NCI-H774 (cell line): ENCODE measurements at places on chromosomes 3 and 15.
A peak's percentile ranks its signal among the peaks of the same experiment; 100 is the strongest.

GRCh38 chr3:71530903-71531530 is 52.5 kb downstream of the FOXP1 start:
- DNase-seq: no peak

DNA sequence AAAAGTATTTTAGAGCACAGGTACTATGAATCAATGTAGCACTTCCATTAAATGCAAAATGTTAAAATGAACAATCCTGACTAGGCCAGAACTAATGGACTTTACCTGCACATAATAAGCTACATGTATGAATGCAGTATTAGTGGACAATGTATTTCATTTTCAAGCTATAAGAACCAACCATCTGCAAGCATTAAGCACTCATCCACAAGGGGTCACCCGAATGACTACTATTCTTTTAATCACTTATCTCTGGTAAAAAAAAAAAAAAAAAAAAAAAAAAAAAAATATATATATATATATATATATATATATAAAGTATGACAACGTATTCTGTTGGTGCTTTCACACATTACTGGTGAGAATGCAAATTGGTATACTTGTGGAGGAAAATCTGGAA is 7.2 kb downstream of the HERC1 start:
- DNase-seq: no peak

DNA sequence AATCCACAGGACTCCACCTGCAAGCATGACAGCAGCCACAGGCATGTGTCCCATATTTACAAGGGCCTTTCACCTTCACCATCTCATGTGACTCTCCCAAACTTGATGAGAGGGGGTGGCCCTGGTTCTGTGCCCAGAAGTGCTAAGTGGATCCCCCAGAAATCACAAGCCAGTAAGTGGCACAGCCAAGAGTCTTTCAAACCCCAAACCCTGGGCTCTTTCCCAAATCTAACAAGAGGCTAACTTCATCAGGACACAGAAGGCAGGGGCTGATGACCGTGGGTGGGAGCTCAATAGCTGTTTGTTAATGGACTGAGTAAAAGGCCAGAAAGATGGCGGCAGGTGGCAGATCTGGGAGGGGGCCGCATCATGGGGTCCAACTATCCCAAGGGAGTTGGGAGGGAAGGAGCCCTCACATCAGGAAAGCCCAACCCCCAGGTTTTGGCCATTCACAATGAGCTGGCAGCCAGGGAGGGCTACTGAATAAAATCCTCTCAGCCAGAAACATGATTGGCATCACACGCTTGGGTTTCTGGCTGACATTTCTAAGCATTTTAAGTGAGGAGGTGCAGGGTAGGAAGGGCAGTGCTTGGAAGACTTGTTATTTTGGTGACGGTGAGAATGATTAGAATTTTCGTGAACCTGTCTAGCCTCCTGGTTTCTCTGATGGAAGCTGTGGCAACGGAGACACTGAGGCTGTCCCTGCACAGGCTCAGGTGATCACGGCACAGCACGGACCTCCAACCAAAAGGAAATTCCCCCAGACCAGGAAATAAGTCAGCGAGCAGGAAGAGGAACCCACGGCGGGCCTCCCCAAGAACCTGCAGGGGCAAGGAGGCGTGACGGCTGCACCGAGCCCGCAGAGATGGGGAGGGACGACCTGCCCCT is 109.3 kb downstream of the OXNAD1 start:
- no peak for DNase-seq

DNA sequence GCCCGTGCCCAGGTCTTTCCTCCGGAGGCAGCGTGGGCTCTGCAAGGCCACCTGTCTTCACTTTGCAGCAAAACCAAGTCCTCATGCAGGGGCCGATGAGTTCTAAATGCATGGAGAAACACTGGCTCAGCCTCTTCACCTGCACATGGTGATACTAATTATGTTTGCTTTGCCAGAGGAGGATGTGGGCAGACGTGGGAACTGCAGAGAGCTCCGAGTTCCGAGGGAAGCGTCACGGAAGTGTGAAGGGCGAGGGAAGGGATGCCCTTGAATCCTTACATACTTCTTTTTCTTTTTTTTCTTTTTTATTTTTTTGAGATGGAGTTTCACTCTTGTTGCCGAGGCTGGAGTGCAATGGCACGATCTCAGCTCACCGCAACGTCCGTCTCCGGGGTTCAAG is 74.8 kb downstream of the GABRG3 start:
- DNase-seq: peak; percentile 12

- peak; percentile 50 for DNase-seq
These were observed 190.5 kb upstream of the NECTIN3 start for GRCh38 chr3:110881069-110881468.

- DNase-seq: no peak
These were observed 298.0 kb upstream of the PROK2 start for GRCh38 chr3:72082776-72083462.

DNA sequence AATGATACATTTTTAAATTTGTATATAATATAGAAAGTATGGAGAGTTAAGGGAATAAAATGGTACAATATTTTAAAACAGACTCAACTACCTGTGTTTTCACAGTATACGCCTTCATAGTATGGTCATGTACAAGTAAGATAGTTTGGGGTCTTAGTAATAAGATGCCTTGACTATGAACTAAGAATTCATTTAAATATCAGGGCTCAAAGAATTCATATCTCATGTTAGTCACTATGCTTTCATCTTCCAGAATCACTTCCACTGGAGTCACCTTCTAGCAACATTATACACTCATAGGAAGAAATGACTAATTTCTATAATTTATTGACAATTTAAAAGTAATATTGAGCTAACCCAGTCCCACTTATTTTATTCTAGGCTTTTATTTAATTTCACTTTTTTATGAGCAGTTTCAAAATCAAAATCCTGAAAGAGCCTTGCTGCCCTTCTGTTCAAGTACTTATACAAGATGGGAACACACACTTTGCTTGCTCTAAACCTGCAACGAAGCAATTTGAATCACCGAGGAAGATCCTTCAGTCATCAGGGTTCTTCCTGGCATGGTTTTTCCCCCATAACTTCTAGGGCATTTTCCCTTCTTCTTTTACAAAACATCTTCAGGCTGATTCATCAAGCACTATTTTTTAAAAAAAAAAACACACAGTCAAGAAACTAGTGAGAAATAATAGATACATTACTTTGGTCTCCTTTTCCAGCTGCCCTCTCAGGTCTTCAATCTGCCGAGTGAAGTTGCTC is 94.1 kb downstream of the MYH15 start:
- no peak for DNase-seq

DNA sequence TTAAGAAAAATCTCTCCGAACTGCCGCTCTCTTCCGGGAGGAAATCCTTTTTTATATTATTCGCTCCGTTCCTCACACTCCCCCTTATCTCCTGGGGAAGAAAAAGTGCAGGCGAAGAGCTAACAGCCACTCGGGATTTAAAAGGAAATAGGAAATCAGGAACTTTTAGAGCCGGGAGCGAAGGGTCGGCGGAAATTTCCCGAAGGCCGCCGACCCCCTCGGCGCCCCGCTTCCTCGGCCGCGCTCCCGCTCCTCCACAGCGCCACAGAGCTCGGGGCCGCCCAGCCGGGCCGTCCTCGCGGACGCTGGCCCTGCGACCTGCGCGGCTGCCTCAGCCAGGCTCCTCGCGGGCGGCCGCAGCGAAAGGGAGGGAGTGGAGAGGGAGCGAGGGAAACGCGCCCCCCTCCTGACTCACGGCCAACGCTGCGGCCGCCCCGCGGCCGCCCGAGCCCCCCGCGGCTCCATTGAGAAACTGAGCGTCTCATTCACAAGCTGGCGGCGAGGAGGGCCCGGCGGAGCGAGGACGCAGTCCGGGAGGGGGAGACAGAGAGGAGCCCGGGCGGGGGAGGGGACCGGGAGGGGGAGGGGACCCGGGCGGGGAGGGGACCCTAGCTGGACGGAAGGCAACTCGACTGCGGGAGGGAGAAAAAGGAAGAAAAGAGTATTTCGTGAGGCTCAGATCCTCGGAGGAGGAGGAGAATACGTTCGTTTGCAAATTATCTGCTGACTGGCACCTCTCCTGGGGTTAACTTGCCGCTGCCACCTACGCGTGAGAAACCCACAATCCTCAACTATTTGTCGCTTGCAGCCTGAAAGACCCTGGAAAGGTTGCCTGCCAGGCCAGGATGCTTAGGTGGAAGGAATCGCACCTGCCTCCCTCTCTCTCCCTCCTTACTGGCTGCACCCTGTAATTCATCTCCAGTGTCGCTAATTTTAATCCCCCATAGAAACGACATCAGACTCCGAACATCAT is at the start of gene PTPN9:
Gene PTPN9, minus strand, starts transcription at position 368 of the 973 bp plus-strand sequence. CDS start 539 bp downstream, outside the sequence.
- peak; percentile 72 for DNase-seq

GRCh38 chr3:72694398-72694797 is 153.8 kb downstream of the SHQ1 start:
- DNase-seq: no peak

DNA sequence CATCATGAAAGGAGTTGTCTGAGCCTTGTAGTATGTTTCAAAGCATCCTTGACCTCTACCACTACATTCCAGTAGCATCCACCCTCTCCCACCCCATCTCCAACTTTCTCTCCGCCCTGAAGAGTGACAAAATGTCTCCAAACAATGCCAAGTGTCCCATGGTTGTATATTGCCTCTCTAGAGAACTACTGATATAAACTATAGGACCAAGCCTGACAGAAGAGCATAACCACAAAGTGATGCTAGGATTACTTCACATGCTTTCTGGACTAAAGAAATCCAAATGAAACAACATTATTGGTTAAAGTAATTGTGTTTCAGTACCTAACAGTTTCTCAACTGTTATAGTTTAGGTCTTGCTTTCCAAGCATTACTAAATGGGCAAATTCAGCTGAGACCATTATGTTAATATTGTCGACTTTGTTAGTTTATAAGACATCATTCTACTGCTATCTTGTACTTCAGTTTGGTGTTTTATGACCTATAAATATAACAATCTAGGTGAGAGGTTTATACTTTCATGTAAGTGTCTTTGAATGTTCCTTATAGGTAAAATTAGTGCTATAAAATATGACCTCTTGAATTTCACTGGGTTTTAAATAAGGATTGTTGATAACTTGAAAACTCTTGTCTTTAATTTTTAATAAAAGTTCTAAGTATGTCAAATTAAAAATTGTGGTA is 117.4 kb downstream of the SUCNR1 start:
- DNase-seq: no peak

- no peak for DNase-seq
These were observed 60.2 kb downstream of the FILIP1L start for GRCh38 chr3:100053951-100054620.

- DNase-seq: no peak
These were observed 146.7 kb upstream of the IQSEC1 start for GRCh38 chr3:13219902-13220296.

DNA sequence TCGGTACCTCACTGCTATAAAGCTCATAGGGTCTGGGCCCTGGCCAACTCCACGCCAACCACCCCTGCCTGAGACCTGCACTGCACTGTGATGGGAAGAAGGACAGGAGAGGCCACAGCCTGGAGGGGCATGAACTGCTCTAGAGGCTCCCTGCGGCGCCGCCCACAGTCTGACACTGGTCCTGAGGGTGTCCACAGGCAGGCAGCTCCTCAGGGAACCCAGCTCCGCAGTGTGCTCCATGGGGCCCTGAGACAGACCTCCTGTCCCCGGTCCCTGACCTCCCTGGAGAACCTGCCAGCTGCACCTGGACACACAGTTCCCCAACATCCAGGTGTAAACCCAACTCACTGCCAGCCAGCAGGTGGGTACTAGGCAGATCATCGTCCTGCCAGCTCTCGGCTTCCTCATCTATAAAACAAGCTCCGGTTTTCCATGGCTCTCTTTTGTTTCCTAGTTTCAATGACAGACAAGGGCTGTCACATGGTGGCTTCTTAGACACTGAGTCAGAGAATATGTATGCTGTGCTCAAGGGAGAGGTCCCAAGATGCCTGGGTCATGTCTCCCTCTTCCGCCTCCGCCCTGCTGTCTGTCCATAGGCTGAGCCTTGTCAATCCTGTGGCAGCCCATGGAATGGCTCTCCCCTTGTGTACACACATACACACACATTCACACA is 5.1 kb upstream of the HAPLN3 start:
- DNase-seq: no peak

GRCh38 chr3:192422997-192423342 is 304.4 kb downstream of the FGF12 start:
- DNase-seq: peak; percentile 17

GRCh38 chr3:99393961-99394360 is 244.4 kb upstream of the COL8A1 start:
- DNase-seq: no peak

DNA sequence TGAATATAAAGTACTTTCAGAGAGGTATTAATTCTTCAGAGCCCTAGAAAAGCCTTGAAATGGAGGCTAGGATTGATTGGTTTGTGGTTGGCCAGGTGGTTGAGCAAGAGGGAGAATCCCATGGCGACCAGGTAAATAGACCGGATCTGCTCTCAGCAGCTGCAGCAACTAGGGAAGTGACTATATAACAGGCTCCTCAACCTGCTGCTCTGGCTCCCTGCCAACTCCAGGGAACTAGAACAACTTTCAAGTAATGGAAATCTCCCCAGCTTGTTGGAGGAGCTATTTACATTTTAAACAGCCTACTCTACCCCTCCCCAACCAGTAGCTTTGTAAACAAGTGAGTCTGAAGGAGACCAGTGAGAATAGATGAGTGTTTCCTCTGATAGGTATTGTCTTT is 121.8 kb upstream of the CADM2 start:
- DNase-seq: peak; percentile 71

- no peak for DNase-seq
These were observed 60.6 kb downstream of the FGD5 start for GRCh38 chr3:14879211-14879874.

DNA sequence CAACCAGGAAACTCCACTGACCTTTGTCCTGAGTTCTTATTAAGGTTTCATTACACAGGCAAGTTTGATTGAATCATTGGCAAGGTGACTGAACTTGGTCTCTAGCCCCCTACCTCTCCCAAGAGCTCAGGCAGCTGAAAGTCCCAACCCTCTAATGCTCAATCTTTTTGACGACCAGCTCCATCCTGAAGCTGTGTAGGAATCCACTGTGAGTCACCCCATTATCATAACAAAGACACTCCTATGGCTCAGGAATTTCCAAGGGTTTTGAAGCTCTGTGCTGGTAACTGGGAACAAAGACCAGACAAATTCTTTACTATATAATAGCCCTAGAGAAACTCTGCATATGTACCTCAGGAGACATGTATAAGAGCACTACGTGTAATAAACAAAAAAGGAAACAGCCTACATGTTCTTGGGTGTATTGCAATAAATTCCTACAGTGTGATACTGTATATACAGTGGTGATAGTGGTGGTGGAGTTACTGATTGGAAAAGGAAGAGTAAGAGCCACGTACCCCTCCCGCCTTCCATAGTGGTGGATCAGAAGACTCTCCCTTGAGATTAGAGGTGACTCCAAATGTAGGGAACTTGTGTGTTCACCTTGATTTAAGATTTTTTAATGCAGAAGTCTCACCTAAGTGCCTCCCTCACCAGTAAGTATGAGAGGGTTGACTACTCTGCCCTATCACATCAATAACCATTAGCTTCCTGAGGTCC is 116.6 kb downstream of the ST8SIA2 start:
- no peak for DNase-seq
